GM12892 (cell line): ENCODE measurements at places on chromosomes 3 and 15.

GRCh38 chr3:9248522-9249271 is 749 bp downstream of the SRGAP3 start:
- no peak for DNase-seq

DNA sequence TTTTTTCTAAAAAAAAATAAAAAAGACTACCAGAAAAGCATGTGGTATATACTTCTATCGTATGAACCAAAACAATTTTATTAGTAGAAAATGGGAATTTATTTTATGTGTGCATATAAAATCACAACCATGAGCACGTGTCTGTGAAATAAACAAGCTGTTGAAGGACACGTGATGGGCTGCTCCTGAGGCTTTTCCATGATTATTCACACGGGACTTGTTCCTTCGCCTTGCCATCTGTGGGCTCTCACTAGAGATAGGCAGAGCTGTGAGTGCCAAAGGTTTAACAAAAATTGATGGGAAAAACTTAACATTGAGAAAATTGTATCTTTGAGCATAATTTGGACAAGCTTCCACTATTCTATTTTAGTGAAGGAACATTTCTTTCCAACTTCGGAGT is 12.4 kb upstream of the ETV5 start:
- DNase-seq: no peak

DNA sequence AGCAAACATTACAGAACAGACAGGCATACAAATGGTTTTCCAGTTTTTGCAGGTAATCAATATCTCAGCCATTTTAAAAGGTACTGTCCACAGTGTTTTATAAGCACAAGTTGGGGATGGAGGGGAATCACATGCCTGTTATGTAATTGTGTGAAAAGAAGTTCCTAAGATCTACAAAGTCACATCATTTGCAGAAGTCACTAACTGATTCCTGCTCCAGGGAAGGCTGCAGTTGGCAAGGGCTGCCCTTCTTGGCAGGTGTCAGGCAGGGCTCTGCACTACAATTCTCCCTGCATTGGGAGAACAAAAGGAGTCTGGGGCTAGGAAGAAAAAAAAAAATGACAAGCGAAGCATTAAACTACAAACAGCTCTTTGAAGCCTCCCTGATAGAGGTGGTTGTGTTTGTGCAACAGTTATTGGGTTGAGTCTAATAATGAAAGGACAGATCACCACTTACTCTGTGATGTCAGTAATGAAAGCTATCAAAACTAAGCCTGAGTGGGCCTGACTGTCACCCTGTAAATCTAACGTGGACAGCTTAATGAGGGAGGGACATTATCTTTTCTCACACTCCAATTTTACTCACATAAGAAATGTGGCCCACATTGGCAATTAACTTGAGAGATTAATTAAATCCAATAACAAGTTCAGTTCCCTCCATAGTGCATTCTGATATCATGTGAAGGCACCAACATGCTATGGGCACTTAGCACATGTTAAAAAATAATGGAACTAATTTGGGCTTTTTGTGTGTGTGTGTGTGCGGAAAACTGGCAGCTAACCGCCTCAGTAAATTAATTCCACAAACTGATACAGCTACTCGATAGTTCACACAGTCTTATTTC is 242.9 kb downstream of the FHIT start:
- no peak for DNase-seq

- no peak for DNase-seq
These were observed 175.5 kb downstream of the CFAP20DC start for GRCh38 chr3:58874248-58874741.

GRCh38 chr3:35929158-35929557 is 289.8 kb downstream of the ARPP21 start:
- DNase-seq: no peak

- no peak for DNase-seq
These were observed 57.3 kb upstream of the OSTN start for GRCh38 chr3:191141728-191142127.

DNA sequence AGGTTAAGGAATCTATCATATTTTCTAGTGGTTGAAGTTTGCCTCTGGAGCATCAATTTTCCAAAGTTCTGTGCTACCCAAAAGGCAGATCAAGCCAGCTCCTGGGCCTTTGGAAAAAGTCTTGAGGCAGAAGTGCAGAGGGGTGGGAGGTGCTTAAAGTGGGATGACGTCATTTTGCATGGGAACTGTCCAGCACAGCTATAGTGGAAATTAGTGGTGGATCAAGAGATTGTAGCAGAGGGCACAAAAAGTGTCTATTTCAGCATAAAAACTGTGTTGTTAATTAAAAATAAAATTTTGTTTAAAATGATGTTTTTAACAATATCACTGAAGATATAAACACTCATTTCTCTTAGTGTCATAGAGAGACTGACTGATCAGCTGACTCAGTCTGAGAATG is 221.9 kb downstream of the LRRN1 start:
- DNase-seq: no peak

DNA sequence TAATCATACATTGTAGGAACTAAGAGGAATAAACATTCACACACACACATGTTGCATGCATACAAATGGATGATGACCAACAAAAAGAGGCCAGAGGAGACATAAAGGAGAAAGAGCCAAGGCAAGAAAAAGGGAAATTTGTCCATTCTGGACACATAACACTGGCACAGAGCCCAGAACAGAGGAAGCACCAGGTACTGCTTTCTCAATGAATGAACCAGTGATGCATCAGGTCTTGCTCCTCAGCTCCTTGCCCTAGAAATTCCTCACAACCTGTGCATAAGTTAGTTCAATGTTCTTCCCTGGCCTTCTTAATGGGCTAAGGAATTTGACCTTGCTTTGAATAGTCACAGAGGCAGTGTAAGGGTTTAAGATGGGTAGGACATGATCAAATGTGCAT is 270.3 kb downstream of the ERC2 start:
- no peak for DNase-seq

DNA sequence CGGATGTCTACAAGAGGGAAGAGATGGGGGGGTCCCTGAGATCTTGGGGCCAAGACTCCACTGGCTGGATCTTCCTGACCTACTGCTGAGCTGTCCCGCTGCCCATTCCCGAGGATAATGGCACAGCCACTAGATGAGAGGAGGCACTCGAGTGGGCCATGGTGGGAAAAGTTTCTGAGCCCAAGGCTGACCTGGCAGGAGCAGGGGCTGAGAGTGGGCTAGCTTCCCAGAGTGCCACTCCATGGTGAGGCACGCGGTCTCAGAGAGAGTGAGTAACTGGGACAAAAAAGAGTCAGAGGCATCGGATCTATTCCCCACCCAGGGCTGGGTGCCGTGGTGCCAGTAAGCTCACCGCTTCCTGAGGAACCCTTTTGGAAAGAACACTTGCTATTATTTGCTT is 10.9 kb downstream of the SLC51B start:
- DNase-seq: no peak

DNA sequence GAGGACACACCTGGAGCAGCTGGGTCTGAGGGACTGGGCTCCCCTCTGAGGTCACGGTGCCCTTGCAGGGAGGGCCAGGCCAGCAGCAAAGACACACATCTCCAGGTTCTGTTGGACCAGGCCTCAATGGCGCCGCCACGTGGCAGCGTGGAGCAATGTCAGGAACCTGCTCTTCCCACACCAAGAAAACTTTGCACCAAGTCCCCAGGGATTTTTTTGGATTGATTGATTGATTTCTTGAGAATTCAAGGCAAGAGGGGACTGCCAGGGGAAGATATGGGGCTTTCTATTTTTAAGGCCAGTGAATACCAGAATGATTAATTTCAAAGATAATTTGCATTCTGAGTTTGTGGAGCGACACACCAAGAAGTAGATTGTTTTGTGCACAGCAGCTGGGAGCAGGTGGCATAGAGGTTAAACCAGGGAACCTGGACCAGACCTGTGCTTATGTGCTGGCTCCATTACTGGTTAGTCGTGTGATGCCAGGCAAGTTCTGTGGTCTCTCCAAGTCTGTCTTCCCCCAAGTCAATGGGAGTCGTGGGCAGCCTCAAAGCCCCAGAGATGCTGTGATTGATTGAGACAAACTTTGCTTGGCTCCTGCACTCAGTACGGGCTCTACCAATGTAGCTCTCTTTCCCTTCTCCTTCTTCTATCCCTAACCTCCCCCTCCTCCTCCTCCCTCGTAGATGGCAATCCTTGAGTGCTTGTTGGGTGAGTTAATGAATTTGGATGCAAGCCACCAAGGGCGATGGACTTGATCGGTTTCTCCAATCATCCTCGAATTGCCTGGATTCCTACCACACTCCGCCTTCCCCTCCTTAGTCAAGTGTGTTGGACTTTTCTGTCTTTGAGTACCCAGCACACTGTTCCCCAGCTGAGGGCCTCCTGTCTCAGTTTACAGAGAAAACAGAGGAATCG is 96.2 kb upstream of the TRPM1 start:
- no peak for DNase-seq

DNA sequence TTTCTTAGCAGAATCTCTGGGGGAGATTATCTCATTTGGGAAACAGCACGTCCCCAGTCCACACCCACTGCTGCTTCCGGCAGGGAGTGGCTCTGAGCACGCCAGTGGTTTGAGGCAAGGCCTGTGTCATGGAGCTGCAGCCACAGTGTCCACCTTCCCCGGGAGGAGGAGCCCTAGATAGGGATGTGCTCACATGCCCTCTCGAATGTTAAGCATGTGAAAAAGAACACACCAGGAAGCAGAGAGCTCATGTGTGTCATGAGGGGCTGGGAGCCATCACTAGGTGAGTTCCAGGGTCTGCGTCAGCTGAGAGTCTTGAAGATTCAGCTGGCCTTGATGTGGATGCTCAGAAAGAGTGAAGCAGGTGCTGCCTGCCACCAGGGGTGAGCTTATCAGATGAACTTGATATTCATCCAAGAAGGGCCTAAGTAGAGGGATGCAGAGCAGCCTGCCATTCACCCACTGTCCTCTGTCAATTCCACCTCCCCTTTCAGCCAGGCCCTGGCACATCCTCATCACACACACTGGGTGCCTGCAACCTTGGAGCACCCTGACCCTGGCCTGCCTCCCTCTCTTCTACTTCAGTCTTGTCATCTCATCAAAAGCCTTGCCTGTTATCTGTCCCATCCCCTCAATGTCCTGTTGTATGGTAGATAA is 16.3 kb downstream of the ITGA11 start:
- no peak for DNase-seq

DNA sequence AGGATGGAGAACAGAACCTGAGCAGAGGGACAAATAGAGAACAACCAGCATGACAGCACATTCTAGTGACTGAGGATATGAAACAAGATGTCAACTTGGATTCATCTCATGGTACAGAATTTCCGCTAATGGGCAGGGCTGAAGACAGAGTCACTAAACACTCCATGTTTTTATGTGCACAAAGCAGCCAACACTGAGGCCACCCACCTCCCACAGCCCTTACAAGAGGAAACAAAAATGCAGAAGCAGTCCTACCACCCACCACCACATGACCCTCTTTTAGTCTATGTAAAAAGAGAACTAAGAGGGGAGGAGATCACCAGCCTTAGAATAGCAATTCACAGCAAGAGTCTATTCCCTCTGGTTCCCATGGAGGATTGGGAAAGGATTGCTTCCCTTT is 131.4 kb upstream of the UBE2E2 start:
- peak; percentile 11 for DNase-seq

DNA sequence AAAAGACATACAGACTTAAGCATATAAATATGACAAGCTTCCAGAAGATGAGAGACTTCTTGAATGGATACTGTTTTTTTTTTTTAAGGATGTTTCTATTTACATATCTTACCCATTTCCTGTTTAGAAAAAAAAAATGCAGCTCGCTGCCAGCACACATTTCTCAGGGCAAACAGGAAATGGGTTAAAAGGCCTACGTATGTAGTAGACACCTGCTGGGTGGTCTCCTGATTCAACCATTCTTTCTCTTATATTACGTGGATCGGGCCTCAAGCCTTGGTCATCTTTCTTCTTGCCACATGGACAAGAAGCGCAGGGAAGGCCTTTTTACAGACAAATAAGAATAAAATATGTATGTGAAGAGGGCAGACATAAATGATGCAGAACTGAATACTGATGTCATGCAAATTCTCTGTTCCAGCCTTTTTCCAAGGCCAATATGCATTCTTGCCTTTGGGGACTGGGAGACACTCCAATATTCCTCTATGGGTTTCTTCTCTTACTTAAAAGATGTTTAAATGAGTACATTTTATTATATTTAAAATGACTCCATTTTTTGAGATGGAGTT is 35.0 kb upstream of the TJP1 start:
- DNase-seq: no peak

GRCh38 chr3:126548556-126549466 is 9.9 kb downstream of the C3orf22 start:
- no peak for DNase-seq

GRCh38 chr3:194556086-194557056 is 69.6 kb upstream of the ATP13A3 start:
- DNase-seq: no peak

DNA sequence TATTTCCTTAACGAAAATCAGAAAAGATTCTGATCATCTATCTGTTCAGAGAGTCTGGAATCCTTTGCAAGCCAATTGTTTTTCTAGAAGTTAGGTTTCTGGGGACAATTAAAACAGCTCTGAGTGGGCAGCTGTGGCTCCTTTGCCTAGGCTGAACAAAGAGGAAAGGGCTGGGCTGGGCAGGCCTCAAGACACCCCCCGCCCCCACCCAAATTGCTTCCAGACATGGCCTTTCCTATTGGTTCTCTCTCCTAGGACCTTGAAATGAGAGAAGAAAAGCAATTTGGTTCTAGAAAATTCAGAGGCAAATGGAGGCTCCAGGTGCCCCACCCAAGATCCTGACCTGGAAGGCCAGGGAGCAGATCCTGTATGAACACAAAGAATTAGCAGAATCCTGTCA is 2.3 kb upstream of the ADPGK start:
- DNase-seq: no peak

GRCh38 chr3:115974940-115975339 is 351.6 kb downstream of the GAP43 start:
- DNase-seq: no peak

DNA sequence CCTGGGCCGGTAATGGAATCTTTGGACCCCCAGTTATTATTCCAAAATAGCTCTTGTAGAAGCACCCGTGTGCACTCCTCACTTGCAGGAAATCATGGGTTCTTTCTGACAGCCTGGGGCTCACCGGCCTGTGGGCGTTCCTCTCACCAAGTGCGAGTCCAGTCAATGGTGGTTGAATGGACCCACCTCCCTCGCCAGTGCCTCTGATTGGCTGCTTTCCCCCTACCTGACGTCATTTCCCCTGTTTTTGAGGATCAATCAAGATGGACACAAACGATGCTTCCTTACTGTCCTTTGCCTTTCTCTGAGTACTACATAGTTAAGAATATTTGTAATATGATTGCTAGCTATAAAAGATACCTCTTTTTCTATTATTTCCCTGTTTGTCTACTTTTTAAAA is 18.1 kb downstream of the MOBP start:
- DNase-seq: no peak

GRCh38 chr3:41681479-41681878 is 280.4 kb downstream of the ULK4 start:
- no peak for DNase-seq

- no peak for DNase-seq
These were observed 1.6 kb upstream of the LTF start for GRCh38 chr3:46466273-46466672.

- DNase-seq: no peak
These were observed 35.3 kb downstream of the IGDCC3 start for GRCh38 chr15:65342493-65342892.

DNA sequence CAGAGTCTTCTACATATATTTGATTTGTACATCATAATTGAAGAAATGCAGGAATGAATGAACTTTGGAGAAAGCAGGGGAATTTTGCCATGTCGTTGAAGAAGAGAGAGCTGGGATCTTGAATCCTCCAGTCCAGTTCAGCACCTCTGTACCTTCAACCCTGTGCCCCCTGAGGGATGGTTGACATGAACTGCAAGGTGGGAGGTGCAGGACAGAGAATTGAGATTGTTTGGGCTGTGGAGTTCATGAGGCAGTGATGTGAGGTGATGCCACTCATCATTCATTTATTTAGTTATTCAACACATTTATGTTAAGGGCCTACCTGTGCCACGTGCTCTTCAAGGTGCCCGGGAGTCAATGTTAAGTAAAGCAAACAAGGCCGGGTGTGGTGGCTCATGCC is 104.6 kb downstream of the ARNT2 start:
- no peak for DNase-seq
